ENCODE measurements at places on chromosomes 11 and 22.

DNA sequence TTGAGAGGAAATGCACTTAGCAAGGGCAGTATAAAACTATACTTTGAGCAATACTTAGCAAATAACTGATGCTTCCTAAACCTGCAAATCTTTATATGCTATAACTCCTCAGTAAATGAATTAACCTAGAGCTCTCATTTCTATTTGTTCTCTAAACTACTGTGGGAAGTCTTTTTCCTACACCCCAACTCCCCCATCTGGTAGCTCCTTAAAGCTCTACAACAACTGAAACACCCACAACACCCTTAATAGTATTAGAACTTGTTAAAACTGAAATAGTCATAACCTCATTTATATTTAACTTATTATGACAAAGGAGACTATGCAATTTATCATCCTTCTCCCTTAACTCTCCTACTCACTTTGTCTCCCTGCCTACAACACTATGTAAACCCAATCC is 43.4 kb downstream of the GUCY1A2 start:
- no peak for DNase-seq

DNA sequence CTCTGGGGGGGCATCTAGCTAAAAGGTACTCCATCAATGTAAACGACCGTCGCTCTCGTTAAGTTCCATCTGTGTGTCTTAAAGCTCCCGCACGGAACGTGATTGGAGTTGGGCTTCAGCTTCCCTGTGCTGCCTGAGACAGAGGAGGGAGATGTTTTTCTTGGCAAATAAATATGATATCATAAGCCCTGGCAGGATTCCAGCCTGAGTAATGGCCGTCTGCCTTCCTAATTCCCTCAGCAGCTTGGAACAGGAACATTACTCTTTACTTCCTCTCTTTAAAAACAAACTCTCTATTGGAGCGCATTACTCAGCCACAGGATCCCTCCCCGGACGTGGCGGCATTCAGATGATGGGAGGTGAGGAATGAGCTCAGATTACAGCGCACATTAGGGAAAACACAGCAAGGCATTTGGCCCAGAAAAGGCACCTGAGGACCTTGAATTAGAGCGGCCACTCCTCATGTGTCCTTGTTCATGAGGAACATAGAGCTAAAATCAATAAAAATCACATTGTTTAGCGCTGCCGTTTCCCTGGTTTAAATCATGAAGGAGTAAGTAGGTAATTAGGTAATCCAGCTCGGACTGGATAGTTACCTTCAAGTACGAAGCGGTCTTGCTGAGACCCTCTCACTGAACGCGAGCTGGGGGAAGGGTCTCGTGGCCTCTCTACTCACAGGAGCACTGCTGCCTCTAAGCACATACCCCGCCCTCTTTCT is 230.4 kb downstream of the ST3GAL4 start:
- peak; percentile 98 for DNase-seq

DNA sequence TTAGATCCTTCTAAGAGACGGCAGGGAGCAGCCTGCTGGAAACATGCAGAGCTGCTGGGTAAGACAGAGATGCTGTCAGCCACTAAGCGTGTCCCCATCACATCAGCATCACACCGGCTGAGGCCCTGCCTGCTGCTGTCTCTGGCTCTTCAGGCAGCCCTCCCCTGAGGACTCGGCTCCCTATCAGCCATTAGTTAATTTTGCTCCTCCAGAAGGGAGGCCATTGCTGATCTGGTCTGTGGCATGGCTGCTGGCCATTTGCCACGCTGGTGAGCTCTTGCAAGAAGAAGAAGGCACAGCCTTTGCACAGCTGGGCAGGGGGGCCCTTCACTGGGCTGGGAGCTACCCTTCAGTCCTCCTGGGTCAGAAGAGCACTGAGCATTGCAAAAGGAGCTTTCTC is 131.2 kb upstream of the PARVA start:
- no peak for DNase-seq

DNA sequence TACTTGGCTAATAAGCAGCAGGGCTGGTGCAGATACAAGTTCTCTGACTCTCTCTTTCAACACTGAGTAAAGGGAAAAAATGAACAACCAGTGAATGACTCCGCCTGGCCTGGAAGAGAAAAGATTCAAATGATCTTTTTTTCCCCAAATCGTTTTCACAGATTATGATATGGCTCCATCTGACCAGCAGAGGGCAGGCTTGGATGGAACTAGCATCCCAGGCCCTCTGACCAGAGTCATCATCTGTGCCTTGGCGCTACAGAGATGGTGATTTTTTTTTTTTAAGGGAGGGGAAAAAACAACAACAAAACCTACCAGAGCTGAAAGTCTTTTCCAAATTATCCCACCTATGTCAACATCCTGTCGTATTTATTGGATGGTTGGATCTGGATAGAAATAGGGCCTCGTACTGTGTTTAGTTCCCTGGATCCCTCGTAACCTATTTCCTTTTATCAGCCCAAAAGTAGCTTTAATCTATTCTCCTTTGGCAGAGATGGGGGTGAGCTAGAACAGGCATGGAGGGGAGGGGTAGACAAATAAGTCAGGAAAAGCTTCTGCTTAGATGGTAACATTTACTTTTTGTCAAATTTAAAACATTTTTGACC is 69.7 kb downstream of the PRSS23 start:
- DNase-seq: peak; percentile 74

GRCh38 chr11:10742460-10743208 is 8.4 kb upstream of the CTR9 start:
- peak; percentile 13 for DNase-seq

- DNase-seq: no peak
Observed at GRCh38 chr11:70097783-70098563, 19.9 kb downstream of the ANO1 start.

GRCh38 chr11:46306296-46306853 is 28.9 kb downstream of the CREB3L1 start:
- DNase-seq: no peak

DNA sequence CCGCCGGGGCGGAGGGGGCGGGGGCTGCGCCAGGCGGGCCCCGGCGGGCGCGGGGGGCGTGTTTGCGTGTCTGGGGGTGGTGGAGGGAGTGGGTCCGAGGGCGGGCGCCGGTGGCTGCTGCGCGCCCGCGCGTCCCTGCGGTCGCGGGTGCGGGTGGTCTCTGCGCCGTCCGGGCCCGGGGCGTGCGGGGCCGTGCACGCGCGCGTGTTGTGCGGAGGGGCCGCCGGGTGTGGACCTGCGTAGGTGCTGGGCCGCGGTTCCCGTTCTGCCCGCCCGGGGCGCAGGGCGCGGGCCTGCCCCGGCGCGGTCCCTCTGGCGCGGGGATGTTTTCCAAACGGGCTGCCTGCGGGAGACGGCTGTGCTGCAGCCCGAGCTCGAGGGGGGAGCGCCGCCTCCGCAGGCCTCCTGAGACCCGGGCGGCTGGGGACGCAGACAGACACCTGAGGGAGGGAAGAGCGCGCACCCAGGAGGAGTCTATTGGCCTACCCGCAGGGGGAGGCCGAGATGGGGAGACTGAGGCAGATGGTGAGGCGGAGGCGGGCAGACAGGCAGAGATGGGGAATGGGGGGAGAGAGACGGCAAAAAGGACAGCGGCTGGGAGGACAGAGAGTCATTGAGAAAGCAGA is 442 bp downstream of the PELI3 start:
- no peak for DNase-seq

- DNase-seq: no peak
Observed at GRCh38 chr11:58506935-58507334, 970 bp downstream of the OR5B21 start.

DNA sequence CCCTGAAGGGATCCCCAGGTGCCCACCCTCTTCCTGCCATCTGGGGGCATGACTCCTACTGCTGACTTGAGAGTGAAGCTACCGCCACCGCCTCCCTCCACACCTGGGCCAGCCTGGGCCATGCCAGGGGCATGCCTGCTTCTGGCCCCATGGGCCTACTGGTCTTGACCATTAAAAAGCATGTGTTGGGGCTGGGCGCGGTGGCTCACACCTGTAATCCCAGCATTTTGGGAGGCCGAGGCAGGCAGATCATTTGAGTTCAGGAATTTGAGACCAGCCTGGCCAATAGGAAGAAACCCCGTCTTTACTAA is 37.7 kb upstream of the CCDC188 start:
- no peak for DNase-seq

- no peak for DNase-seq
Observed at GRCh38 chr11:2703363-2704141, 3.8 kb upstream of the KCNQ1OT1 start.

DNA sequence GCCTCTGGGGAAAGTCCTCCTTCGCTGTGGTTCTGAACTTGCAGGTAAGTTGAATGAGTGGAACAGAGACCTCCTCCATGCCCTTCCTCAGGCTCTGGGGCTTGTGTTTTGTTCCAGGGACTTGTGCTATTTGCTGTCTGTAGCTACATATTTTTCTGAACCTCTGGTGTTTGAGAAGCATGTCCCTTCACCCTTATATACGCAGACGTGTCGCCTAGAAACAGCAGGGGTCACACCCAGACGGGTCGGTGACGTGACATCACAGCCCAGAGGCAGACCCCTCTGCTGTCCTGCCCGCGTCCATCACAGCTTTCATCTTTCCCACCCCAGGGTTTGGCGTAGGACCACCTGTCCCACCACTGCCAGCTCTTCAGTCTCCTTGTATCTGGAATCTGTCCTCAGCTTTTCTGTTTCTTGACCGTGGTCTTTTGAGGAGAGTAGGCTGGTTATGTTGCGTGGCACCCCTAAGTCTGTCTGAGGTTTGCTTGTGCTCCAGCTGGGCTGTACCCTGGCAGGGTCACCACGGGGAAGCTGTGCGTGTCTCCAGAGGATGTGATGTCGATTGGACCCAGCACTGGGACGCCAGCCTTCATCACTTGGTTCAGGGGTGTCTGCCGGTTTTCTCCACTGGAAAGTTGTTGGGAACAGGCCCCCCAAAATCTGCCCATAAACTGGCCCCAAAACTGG is 13.4 kb upstream of the MUC5B start:
- DNase-seq: no peak

GRCh38 chr11:12983336-12983735 is 25.8 kb upstream of the RASSF10 start:
- no peak for DNase-seq

DNA sequence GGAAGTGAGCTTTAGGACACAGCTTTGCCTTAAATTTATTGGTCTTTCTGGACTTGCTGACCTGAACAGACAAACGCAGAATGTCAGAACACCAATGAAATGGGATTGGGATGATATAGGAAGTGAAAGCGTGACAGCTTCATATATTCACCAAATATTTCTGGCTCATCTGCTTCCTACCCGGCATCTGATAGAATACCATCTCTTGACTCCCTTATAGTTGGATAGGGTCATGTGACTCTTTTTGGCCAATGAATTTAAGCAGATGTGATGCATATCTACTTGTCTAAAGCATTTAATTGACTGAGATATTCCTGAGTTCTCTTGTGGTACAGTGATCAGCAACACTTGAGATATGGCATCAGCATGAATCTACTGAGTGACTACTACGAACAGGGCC is 2.5 kb upstream of the CAPRIN1 start:
- no peak for DNase-seq

DNA sequence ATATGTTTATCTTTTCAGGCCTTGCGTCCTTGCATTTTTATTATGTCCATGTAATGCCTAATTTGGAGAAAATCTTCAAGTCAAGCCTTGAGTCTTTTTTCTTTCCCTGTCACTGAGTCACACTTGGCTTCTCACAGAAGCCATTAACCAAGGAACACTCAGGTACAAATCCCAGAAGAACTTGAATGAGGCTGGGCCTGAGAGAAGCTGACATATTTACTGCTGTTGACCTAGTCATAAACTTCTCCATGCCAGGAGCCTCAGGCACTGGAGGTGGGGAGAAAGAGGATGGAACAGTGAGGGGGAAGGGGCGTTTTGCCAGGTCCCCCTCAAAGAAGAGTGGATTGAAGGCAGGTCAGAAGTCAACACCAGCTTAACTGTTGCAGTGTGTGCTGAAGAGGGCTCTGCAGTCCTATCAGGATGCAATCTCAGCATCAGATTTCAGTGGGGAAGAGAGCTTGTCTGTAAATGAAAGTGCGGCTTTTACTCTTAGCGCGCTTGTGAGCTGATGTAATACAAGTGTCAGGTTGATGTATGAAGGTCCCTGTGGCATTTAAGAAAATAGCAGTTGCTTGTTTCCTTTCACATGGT is 526.0 kb downstream of the ETS1 start:
- no peak for DNase-seq

GRCh38 chr11:34205326-34206035 is 100.1 kb downstream of the NAT10 start:
- DNase-seq: no peak

DNA sequence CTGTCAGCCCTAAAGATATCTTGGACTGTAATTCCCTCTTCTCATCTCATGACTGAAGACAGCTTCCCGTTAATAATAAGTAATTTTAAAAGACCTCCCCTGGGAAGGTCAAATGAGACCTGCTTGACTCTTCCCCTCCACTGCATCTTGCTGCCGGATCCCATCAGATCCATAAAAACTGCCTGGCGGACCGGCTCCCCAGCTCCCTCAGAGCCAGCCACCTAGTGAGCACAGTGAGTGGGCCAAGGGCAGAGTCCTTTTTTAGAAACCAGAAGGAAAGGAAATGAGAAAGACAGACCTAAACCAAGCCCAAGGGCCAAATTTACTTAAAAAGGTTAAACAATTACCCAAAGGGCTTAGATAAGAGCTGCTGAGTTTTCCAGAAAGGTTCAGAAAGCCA is 595.3 kb downstream of the OPCML start:
- no peak for DNase-seq

DNA sequence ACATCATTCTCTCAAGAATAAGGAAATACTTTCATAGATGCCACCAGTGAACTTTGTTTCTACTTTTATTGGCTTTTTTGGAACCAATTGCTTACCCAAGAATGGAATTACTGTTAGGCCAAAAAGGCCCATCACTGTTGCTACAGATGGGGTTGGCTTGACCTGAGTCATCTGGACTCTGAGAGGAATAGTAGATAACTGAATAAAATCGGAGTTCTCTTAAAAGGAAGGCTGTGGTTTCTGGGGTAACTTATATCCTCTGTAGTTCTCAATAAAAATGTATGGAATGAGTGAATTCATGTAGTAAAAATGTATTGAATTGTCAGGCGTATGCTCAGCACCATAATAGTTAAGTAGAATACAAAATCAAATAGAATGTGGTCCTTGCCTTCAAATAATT is 56.6 kb downstream of the ARHGEF12 start:
- DNase-seq: no peak

All from kidney capillary endothelial cell (primary cell).